ENCODE measurements at places on chromosomes 11 and 22.

- no peak for DNase-seq
Measured at GRCh38 chr22:49274754-49275380, 552.8 kb downstream of the BRD1 start.

DNA sequence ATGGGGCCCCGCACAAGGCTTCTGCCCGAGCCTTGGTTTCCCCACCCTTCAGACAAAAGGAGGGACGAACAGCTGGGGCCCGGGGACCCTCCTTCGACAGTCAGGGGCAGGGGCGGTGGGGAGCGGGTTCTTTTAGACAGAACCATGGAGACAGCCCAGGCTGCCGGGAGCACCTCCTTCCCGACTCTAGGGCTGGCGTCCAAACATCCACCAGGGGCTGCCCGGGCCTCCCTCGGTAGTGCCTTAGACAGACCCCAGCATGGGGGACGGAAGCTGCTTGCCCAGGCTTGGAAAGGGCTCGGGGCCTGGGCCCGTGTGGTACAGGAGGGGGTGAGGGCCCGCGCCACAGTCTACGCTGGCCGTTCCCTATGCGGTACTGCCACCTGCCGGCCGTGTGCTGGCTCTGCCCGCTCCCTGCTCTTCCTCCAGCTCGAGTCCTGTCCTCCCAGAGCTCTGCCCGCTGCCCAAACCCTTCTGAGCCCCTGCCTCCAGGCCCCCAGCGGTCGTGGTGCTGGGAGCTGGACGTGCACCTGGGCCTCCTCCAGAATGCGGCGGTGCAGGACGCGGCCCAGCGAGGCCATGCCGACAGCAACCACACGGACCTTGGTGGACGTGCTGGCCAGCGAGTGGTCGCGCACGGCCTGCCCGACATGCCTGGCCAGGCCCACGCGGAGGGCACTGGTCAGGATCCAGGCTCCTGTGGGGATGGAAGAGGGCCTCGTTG is 20.1 kb downstream of the TSSC4 start:
- no peak for DNase-seq

DNA sequence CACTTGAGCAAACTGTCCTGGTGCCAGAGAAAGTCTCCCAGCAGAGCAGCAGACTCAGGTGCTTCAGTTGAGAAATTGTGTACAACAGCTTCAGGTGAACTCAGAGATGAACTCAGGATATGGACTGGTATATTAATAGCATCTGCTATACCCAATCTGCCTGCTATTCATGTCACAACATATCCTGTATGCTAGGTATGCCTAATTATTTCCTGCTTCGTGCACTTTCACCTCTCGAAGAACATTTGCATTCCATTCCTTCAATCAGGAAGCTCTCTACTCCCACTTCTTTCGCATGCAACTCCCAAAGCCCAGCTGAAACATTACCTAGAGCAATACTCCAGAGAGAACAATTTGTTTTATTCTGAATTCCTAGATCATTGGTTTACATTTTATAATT is 207.7 kb downstream of the KCNA4 start:
- no peak for DNase-seq

GRCh38 chr11:132623511-132623910 is 908.8 kb downstream of the OPCML start:
- no peak for DNase-seq

- DNase-seq = no peak
Measured at GRCh38 chr11:116690611-116691010, 82.2 kb downstream of the BUD13 start.

DNA sequence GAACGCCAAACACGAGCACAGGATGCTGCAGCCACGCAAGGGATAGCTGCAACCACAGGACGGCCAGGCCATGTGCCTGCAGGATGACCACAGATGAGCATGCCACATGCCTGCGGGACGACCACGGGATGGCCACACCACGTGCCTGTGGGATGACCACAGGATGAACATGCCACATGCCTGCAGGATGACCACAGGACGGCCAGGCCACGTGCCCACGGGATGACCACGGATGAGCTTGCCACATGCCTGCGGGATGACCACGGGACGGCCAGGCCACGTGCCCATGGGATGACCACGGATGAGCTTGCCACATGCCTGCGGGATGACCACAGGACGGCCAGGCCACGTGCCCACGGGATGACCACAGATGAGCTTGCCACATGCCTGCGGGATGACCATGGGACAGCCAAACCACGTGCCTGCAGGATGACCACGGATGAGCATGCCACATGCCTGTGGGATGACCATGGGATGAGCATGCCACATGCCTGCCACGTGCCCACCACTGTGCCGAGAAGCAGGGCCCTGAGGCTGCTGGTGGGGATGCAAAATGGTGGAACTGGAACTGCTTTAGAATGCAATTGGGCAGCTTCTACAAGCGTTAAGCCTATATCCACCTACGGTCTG is 12.8 kb upstream of the MOB2 start:
- DNase-seq = no peak

- DNase-seq = no peak
Measured at GRCh38 chr11:133305208-133305956, 226.9 kb downstream of the OPCML start.

- no peak for DNase-seq
Measured at GRCh38 chr11:60165951-60166350, 16.9 kb downstream of the MS4A6A start.

DNA sequence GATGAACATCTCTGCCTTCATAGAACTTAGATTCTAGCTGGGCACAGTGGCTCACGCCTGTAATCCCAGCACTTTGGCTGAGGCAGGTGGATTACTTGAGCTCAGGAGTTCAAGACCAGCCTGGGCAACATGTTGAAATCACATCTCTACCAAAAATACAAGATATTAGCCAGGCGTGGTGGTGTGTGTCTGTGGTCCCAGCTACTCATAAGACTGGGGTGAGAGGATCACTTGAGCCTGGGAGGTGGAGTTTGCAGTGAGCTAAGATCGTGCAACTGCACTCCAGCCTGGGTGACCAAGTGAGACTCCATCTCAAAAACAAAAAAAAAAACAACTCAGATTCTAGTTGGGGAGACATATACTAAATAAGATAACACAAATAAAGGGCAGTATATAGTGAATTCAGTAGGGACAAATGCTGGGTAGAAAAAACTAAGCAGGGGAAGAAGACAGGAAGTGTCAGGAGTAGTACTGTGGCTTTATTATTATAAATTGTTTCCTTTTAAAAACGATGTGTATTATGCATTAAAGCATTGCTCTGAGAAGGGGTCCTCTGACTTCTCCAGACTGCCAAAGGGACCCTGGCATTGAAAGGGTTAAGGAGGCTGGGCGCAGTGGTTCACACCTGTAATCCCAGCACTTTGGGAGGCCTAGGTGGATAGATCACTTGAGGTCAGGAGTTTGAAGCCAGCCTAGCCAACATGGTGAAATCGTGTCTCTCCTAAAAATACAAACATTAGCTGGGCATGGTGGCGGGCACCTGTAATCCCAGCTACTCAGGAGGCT is 46.7 kb downstream of the PACS1 start:
- DNase-seq = no peak

DNA sequence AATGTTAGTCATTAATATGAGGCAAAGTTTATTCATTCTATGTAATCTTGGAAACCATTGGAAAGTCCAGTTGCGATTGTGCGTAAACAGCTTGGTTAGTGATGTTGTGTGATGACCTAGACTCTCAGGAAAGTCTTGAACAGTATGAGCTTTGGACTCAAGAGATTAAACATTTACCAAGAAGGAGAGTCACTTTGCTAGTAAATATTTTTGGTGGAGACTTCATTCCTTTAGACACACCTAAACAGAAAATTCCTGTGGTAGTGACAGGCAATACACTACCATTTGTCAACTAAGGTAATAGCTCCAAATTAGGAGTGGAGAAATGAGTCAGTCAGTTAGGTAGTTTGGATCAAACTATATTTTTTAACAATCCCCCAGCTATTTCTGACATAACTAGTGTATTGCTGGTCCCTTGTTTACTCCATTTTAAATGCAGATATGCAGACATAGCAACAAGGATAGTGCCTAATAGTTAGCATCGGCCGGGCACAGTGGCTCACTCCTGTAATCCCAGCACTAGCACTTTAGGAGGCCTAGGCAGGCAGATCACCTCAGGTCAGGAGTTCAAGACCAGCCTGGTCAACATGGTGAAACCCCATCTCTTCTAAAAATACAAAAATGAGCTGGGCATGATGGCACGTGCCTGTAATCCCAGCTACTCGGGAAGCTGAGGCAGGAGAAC is 89.3 kb downstream of the ARHGAP42 start:
- DNase-seq = no peak

GRCh38 chr11:79244241-79244772 is 196.5 kb downstream of the TENM4 start:
- no peak for DNase-seq

GRCh38 chr11:115924744-115925567 is 420.7 kb upstream of the CADM1 start:
- peak; percentile 99 for DNase-seq

DNA sequence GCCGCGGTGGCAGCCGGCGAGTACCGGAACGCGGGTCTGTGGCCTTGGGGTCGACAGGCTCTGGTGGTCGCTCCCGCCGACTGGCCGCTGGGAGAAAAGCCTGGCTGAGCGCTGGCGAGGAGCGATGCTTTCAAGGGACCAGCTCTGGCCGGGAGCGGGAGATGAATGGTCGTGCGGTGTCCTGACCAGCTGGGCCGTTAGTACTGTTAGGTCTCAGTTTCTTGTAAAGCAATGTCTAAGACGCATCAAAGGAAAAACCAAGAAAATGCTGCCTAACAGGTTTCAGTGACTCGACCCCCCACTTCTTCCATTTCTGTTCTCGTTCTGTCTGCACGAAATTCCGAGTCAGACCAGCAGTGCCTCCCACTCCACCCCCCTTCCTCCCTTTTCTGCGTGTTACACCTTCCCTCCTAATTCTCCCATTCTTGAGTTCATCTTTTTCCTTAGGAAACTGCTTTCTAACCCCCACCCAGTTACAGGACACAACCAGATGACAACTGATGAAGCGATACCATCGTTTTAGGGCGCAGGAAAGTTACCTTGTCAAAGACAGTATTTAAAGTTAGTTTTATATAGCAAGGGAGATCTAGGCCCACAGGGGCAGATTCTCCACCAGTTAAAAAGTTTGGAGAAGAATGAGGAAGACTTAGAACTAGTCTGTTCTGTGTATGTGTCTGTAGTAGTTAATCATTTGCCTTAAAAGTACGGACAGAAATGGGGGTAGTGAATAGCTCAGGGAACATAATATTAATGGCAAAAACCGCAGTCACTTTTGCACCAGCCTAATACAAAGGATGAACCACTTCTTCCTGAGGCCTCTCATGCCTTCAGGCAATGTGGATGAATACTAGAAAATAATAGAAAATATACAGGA is 1.0 kb downstream of the CUL5 start:
- no peak for DNase-seq

GRCh38 chr22:37312549-37313183 is 30.4 kb downstream of the CYTH4 start:
- no peak for DNase-seq

- DNase-seq = no peak
Measured at GRCh38 chr11:113204280-113204679, 110.1 kb upstream of the TTC12 start.

GRCh38 chr11:118928870-118929500 is 3.3 kb upstream of the BCL9L start:
- no peak for DNase-seq

DNA sequence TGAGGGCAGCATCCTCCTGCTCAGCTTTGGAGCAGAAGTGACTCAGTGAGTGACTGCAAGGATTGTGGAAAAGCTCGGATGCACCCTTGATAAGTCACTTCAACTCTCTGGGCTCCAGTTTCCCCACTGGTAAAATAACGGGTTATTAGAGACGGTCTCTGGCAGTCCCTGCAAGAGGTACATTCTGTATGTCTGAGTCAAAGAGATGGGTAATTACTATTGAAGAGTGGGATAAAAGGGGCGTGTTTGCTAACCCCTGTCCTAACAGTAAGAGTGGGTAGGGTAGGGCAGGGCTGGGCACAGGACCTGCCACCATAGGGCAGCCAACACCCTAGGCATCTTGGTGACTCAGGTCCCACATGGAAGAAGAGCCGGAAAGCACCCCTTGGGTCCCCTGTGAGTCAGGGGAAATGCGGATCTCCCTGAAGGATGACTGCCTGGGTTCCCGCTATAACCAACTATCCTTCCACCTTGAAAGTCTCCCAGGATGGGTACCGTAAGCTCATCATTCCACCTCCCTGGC is 7.3 kb upstream of the AHNAK start:
- DNase-seq = no peak

DNA sequence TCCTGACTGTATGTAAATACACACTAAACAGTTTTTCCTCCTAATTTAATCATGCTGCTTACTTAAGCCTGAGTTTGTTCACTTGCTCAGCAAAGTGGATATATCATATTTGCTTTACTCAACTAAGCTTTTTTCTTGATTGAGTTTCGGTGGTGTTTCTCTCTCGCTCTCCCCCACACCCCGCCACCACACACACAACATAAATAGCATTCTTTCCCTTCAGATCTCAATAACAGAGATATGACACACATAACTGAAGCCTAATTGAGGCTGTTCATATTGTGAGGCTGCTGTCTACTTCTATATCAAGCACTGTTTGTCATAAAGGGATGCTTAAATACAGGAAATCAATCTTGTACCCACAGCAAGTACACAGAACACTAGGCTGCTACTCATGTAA is 364.9 kb downstream of the FAT3 start:
- no peak for DNase-seq

DNA sequence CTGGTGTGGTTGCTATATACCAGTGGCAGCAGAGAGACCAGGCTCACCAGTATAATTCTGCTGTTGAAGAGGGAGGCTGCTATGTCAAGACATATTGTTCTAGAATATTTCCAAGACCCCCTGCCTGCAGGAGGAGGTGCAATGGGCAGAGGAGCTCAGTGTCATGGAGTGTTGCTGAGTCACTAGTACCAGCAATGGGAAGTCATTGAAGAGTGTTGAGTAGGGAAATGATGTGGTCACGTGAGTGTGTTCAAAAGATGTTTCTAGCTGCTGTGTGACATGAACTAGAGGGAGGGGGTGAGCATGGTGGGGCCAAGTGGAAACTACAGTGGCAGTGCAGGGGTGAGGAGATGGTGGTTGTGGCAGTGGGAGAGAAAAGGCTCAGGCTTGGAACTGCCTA is 76.3 kb upstream of the BIRC3 start:
- no peak for DNase-seq

- DNase-seq = peak; percentile 7
Measured at GRCh38 chr22:45064313-45065278, 54.8 kb upstream of the PHF21B start.

GRCh38 chr11:61158691-61159381 is 2.4 kb downstream of the VPS37C start:
- no peak for DNase-seq

GRCh38 chr22:50440544-50441249 is 34.1 kb downstream of the SBF1 start:
- no peak for DNase-seq

All from GM12878 (cell line).